Thoracic aorta (tissue), 2 donors: ENCODE measurements at places on chromosomes 11 and 22.

- DNase-seq = no peak
Observed at GRCh38 chr11:36436589-36436988, 73.5 kb downstream of the TRAF6 start.

- no peak for DNase-seq
Observed at GRCh38 chr22:28440592-28441390, 238.8 kb downstream of the TTC28 start.

DNA sequence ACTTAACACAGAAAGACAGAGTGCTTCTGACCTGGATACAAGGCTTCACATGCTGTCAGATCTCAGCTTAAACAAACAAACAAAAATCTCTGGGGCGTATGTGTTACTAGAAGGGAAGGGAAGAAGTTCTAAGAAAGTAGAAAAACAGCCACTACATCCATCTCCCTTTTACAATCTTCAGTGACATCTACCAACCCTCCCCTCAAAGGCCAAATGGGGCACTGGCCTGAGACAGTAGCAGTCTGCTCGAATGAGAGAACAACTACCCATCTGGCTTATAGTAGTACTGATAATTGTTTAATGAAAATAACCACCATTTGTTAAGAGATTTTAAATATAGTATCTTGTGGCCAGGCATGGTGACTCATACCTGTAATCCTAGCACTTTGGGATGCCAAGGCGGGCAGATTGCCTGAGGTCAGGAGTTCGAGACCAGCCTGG lies 29.4 kb downstream of the CCDC83 start:
- DNase-seq = no peak

DNA sequence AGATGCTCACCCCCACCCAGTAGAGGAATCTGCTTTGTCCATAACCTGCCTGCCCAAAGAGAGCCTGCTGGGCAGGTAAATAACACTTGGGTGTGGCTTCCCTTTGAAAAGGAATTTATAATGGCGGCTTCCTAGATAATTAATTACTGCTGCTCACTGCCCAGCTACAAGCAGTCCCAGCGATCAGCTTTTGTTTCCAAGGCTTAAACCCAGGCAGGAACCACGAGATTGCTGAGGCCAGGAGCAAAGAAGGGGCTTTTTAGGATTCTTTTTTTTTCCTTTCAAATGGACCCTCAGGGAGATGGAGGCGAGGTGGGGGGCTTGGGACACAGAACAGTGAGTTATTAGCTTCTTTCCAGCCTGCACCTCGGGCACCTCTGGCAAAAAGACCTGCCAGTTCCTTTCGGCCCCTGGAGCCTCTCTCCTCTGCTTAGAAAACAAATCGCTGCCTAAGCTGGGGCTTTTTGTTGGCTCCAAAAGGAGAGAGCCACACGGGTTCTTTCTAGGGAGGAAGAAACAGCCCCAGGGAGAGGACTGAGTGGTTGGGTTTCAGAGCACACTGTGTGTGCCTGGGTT lies 107.2 kb downstream of the TSPAN18 start:
- DNase-seq = no peak

- no peak for DNase-seq
Observed at GRCh38 chr11:70519117-70519516, 120.8 kb downstream of the CTTN start.

DNA sequence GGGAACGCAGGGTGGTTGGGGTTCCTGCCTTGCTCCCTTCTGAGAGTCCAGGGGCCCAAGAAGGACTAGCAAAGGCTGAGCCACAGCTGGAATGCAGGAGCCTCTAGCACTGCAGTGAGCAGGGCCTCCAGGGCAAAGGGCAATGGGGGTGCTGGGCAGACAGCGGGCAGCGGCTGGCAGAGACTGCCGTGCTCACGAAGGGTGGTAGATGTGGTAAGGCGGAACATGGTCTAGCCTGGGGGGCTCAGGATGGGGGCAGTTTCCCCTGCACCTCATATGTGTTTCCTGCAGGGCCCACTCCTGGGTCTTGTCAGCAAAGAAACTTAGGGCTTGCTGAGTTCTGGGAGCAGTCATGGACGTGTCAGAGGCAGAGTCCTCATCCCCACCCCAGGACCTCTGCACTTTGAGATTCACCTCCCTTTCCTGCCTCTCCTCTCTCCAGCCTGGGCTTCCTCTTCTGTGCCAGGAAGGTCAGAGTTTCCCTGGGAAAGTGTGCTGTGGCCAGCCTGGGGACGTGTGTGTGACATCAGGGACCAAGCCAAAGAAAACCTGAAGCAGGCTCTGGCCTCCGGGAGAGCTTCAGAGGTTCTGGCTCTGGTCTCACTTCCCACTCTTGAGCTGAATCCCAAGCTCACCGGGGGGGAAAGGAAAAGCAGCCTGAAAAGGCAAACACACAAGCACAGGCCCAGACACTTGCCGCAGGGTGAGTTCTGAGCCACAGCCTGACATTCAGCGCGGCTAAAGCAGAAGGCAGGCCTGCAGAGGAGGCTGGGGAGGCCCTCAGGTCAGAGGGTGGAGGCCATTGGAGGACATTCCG lies 4.4 kb downstream of the MOGAT2 start:
- no peak for DNase-seq

- DNase-seq = no peak
Observed at GRCh38 chr11:46947399-46948077, 11.0 kb downstream of the CSTPP1 start.

DNA sequence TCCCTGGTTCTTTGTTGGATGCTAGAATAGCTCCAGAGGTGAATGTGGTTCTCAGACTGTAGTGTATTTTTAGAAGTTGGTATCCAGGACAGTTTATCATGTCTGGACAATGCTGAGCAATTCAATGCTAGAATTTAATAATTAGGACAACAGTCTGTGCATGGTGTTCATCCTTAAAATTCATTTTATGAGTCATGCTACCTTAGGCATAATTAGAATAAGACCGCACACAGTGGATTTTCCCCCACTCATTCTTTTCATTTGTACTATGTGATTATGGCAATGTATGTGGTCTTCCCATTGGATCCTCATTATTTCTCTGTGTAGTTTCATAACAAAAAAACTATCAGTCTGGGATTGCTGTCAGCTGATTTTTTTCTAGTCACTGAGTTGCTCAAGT lies 196.7 kb downstream of the ARHGAP42 start:
- no peak for DNase-seq

- no peak for DNase-seq
Observed at GRCh38 chr22:20155330-20156041, 4.6 kb upstream of the CCDC188 start.

DNA sequence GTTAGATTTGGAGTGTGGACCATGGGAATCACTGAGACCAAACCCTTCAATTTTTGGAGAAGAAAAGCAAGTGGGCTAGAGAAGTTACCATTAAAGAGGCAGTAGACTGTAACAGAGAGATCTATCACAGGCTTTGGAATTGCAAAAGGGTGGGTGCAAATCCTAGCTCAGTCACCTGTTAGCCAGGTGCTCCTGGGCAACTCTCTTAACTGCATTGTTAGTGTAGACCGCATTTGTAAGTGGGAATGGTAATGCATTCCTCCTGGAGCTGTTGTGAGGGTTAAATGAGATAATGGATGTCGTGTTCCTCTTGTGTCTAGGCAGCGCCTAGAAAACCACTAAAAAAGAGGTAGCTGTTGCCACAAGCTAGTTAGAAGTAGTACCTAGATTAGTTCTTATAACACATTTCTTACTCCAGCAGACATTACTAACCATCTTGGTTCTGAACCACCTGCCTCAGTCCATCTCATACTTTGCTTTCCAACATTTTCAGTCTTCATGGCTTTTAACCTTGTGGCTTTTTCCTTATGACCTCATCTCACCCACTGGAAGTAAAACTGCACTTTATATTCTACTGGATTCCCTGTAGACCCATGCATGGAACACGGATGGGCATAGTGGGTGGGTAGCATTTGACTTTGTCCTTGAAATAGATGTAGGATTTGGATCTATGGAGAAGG lies 153.0 kb downstream of the HIPK3 start:
- DNase-seq = no peak

- DNase-seq = no peak
Observed at GRCh38 chr11:12893787-12894672, 115.1 kb upstream of the RASSF10 start.

GRCh38 chr11:120871194-120871593 lies 152.7 kb upstream of the TBCEL start:
- no peak for DNase-seq

DNA sequence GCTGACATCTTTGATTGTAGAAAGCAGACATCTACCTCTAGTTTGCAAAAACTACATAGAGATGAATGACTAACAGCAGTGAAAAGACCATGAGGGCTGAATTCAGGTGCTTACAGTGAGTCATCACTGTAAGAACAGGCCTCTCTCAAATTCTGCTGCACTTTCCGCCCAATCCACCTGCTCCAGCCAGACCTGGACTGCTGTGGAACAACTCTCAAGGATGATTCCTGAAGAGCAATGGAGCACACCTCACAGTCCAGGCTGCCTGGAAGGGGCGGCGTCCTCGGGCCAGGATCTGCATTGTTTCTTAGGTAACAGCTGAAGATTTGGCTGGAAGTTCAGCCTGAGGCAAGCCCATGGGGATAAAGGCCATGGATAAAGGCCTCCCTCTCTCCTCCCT lies 15.1 kb downstream of the APOL2 start:
- DNase-seq = no peak

DNA sequence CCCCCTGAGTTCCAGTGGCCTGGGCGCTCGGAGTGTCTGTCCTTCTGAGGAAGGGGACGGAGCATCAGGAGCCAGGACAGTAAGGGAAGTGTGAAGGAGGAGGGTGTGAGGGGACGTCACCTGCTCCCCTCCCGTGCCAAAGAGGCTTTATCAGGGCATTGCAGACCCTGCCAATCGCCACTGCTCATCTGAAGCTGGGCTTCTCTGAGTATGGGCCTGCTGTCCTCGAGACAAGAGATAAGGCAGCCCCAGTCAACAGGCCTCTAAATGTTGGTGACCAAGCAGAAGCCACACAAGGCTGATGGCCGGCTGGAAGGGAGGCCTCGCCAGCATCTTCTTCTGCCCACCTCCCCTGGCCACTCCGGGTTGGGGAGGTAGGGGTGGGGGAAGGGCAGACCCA lies 29.8 kb downstream of the LIF start:
- no peak for DNase-seq

GRCh38 chr22:23357053-23357452 lies 176.7 kb downstream of the BCR start:
- DNase-seq = no peak

GRCh38 chr11:118434553-118435289 lies 1.6 kb upstream of the KMT2A start:
- no peak for DNase-seq

- DNase-seq = no peak
Observed at GRCh38 chr11:79520086-79520485, 79.3 kb upstream of the TENM4 start.

- no peak for DNase-seq
Observed at GRCh38 chr11:128195057-128195751, 392.2 kb downstream of the ETS1 start.

- DNase-seq = no peak
Observed at GRCh38 chr11:126924376-126925040, 76.1 kb downstream of the KIRREL3 start.

- DNase-seq = no peak
Observed at GRCh38 chr11:68358416-68358815, 46.0 kb downstream of the LRP5 start.
